ENCODE measurements at places on chromosomes 5 and 9.
A peak's percentile ranks its signal among the peaks of the same experiment; 100 is the strongest.

GRCh38 chr5:63961598-63962161 lies 565 bp downstream of the HTR1A start:
- no peak for ATAC-seq

GRCh38 chr5:179454356-179454755 lies 96.0 kb upstream of the RUFY1 start:
- ATAC-seq, result no peak

GRCh38 chr9:136626066-136626725 lies 36.5 kb upstream of the EGFL7 start:
- no peak for ATAC-seq

- no peak for ATAC-seq
These were observed 177.2 kb downstream of the TMEM232 start for GRCh38 chr5:110549301-110549700.

DNA sequence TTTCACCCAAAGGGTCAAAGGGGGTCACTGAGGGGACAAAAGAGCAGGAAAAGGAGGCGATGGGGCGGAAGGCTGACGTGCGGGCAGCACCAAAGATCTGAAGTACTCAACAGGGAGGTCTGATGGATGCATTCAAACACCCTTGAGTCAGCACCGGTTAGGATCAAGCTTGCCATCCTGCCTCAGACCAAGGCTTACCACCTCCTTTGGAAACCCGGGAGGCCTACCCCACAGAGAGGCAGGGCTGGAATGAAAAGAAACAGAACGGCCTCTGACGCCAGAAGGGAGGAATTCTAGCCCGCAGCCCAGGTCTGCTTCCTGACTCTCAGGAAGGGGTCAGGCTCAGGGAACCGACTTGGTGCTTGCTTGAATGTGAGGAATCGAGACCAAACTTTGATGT lies 125.6 kb downstream of the PAPPA start:
- ATAC-seq, result no peak

- peak; percentile 50 for ATAC-seq
These were observed 118.6 kb downstream of the RGS3 start for GRCh38 chr9:113581865-113582697.

GRCh38 chr9:33614001-33614687 lies 90.1 kb downstream of the ANKRD18B start:
- no peak for ATAC-seq

DNA sequence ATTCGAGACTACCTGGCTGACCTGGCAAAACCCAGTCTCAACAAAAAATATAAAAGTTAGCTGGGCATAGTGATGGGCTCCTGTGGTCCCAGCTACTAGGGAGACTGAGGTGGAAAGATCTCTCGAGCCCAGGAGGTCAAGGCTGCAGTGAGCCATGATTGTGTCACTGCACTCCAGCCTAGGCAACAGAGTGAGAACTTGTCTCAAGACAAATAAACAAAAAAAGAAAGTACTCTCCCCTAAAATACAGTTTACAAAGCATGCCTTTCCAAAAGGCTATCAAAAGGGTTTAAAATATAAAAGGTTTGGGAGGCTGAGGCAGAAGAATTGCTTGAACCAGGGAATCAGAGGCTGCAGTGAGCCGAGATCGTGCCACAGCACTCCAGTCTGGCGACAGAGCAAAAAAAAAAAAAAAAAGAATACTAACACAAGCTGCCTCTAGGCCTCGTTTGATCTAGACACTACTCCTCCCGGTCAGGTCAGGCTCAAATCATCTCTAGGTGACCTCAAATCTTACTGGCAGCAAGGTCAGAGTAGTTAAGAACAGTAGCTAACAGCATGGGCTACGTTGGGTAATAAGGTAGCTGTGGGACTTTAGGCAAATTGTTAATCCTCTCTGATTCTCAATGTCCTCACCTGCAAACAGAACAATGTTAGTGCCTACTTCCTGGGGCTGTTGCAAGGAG lies 9.3 kb downstream of the NAIF1 start:
- no peak for ATAC-seq

DNA sequence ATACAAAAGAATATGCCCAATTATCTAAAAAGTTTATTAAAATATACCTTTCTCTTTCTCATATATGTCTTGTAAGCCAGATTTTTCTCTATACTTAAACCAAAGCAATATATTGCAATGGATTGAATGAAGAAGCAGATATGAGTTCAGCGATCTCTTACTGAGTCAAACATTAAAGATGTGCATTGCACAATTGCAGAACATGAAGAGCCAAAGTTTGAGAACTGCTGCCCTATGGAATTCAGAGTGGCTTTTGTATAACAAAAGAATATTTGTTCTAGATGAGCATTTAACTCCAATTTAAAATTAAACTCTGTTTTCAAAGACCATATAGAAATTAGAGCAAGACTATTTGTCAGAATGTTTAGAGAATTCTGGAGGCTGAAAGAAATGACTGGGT lies 519.0 kb upstream of the DAB2 start:
- ATAC-seq, result no peak

DNA sequence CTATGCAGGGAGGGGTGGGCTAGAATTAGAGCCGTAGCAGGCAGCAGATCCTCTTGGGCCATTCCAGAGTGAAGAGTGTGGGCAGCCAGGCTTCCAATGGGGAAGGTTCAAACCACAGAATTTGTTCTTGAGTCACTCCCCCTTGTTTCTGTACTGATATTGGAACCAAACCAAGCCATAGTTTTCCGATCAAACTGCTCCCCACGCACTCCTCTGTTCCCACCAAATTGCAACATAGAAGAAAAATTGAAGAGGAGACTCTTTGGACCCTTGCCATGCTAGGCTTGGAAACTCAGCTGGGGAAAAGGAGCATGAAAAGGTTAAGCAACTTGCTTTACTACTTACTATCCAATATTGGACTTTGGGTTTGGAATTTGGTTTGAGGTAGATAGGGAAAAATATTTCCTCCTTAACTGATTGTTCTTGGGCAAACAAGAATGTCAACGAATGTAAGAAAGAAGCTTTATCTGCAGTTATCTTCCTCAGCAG lies 165.8 kb upstream of the NR3C1 start:
- ATAC-seq, result no peak

DNA sequence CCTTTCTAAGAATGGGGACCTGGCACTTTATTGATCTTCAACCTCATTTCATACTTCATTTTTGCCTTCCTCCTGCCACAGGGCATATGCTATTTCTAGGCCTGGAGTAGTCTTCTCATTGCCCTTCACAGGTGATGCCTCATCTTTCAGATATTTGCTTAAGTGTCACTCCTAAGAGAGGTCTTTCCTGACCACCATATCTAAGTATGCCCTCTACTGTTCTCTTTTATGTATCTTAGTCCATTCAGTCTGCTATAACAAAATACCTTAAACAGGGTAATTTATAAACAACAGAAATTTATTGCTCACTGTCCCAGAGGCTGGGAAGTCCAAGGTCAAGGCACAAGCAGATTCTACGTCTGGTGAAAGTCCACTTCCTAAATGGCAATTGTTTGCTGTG lies 99.1 kb downstream of the ADAMTS6 start:
- no peak for ATAC-seq

- no peak for ATAC-seq
These were observed 652.6 kb upstream of the WWC1 start for GRCh38 chr5:167638816-167639215.

DNA sequence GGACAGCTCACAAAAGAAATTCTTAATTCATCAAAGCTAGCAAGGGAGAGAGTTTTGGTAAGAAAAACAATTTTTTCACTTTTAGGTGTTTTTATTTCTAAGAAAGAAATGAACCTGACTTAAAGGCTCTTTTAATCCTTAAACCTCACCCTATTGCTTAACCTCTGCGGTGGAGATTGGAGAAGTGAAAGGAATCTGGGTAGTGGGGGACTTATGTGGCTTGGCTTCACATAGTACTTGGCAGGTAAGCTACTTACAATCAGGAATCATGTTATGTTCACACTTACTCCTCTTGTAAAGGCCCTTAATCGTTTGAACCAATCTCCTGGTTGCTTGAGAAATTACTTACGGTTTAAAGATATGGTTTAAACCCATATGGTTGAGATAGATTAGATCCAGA lies 104.8 kb downstream of the ISOC1 start:
- no peak for ATAC-seq

GRCh38 chr9:33350310-33350709 lies 52.1 kb downstream of the AQP7 start:
- ATAC-seq, result peak; percentile 73

GRCh38 chr5:116084287-116084691 lies 536 bp upstream of the COMMD10 start:
- peak; percentile 69 for ATAC-seq

DNA sequence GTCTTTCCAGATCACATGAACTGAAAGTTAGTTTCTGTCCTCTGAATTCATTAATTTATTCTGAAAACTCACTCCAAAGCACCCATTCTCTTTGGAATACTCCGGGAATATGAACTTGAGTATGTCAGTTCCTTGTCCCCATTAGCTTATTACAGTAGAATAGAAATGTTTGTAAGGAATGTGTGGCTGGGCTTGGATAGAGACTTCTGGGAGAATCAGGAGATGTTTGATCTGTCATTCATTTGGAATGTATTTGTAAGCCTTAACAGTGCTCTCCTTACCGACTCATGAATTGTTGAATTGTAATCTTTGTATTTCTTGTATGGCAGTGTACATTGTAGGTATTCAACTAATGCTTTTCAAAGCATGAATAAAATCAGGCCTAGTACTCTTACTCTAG lies 548.4 kb downstream of the LRRC70 start:
- ATAC-seq, result no peak
